ENCODE measurements at places on chromosomes 16 and 17. TPM values are rescaled to one million over a fixed set of nuclear protein-coding genes. Genes with fewer than 3 reads are reported as not detected.

The ALOX12B gene
- not detected for total RNA-seq

The TAC4 gene
- not detected for total RNA-seq

The CARHSP1 gene
- 74.2 TPM for total RNA-seq

The KRT31 gene
- total RNA-seq: not detected

The FTO gene
- 62.9 TPM for total RNA-seq

The PPP1R27 gene
- total RNA-seq: not detected

The LLGL2 gene
- 256 TPM for total RNA-seq

The ICAM2 gene
- total RNA-seq: 43.7 TPM

The SDK2 gene
- 3.1 TPM for total RNA-seq

The LRRC36 gene
- total RNA-seq: 15.8 TPM

The MAP2K4 gene
- total RNA-seq: 42.7 TPM

The BBS2 gene
- 46.0 TPM for total RNA-seq

The SLC5A10 gene
- total RNA-seq: not detected

The TOM1L1 gene
- 31.4 TPM for total RNA-seq

The SPATA22 gene
- 2.1 TPM for total RNA-seq

The HS3ST3B1 gene
- 5.3 TPM for total RNA-seq

The CTRB2 gene
- total RNA-seq: 9.8 TPM

The CLCN7 gene
- total RNA-seq: 154 TPM

The TNFRSF13B gene
- total RNA-seq: not detected

The KIF2B gene
- not detected for total RNA-seq

The CA5A gene
- under 0.01 TPM for total RNA-seq

The DRC3 gene
- total RNA-seq: 1.5 TPM

The DDX19B gene
- total RNA-seq: 25.1 TPM

The KRT222 gene
- total RNA-seq: not detected

The MT4 gene
- total RNA-seq: not detected

The CCL11 gene
- not detected for total RNA-seq

The ABI3 gene
- total RNA-seq: 23.5 TPM

The SPATA32 gene
- total RNA-seq: not detected

The ST6GALNAC1 gene
- 8.3 TPM for total RNA-seq

The EDC4 gene
- total RNA-seq: 84.8 TPM

The SGCA gene
- total RNA-seq: 16.9 TPM

The CORO1A gene
- total RNA-seq: 69.4 TPM

The CPNE2 gene
- total RNA-seq: 49.5 TPM

The ZNF205 gene
- 25.2 TPM for total RNA-seq

The ENDOV gene
- total RNA-seq: 25.8 TPM

The OR1F1 gene
- total RNA-seq: not detected

The GPR142 gene
- not detected for total RNA-seq

Data from upper lobe of left lung (tissue), 6 donors.